ENCODE measurements at places on chromosomes 13 and 19.
A peak's percentile ranks its signal among the peaks of the same experiment; 100 is the strongest.

GRCh38 chr13:26699197-26699490 is 61.4 kb downstream of the GPR12 start:
- no peak for DNase-seq

DNA sequence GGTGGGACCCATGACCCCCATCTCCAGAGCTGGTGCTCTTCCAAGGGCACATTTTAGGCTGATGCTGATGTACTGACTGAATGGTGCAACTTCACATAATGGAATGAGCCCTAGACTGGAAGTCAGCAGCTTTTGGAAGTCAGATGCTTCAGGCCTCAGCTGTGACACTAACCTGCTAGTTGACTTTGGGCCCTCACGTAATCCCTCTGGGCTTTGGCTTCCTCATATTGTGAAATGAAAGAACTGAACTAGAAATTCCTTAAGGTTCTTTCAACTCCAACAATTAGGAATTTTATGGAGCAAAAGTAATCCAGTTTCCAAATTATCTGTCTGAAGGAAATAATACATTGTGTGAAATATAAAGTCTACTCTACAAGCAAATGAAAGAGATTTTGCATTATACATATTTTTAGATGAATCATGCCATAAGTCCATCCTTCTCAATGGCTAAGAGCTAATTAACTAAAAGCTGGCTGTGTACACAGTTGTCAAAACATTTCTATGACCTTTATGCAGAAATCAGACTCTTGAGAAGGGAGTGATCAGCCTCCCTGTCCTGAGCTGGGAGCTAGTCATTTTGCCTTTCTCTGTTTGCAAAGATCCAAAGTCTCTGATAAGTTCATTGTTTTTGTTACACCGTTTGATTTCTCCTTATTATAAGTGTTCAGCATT is 204.2 kb downstream of the DCLK1 start:
- no peak for DNase-seq

GRCh38 chr19:33407140-33407551 is 33.6 kb downstream of the CEBPG start:
- DNase-seq: no peak

GRCh38 chr13:52130641-52131040 is 1.8 kb upstream of the NEK5 start:
- no peak for DNase-seq

DNA sequence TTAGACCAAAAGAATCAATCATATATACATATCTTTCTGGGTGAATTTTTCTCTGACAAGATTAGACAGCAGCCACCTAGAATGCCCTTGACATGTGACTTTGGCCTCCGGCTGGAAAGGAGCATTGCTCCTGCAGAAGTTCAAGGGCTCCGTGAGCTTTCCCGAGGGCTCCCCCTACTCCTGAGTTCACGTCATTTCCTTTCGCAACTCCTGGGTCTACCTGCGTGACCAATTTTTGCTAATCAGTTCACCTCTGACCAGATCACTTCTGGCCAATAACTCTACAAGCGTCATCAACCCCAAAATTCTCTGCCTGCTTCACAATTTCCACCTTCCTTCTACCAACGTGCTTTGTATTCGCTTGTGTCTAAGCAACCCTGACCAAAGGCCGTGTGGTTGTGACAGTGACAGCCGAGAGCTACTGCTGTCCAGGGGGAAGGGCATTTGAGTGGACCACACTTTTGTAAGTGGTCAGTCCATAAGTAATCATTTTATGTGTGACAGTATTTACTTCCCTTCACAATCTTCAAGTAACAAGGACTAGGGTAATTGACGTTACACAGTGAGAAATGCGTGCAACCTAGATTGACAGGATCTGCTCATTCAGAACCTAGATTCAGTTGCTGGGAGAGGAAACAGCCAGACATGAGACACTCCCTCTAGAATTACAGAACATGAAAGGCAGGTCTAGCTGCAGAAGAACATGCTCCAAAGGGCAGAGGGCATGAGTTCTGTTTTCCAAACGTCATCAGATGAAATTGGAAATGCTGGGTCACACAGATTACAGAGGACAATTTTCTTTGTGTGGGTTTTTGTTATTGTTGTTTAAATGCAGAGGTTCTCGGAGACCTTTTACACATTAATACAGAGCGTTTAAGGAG is 145.9 kb upstream of the SPACA7 start:
- DNase-seq: no peak

DNA sequence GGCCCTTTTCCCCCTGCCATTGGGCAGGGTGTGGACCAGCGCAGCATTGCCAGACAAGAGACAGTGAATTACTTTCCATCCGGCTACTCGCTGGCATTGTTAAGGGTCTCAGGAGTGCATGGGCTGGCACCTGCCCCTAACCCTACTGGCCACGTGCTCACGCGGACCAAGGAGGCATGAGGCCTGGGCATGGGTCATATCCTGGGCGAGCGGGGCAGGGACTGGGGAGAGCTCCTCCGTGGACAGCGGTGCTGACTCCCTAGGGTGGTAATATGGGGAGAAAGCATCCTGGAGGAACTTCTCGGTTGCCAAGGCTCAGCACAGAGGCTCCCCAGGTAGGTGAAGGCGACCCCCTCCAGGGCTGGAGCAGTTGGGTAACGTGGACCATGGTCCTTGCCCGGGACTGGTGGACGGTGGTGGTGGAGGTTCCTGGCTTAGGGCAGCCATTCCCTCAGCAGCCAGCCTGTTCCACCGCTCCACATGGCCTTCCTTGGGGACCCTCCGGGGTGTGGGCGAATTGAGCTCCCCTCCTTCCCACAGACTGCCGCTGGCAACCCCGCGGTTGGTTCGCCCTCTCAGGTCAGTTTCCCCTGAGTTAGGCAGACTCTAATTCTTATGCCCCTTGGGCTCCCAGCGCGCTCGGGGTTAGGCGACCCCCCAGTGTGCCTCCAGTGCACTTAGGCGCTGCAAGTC is 465.1 kb downstream of the SLITRK5 start:
- no peak for DNase-seq

DNA sequence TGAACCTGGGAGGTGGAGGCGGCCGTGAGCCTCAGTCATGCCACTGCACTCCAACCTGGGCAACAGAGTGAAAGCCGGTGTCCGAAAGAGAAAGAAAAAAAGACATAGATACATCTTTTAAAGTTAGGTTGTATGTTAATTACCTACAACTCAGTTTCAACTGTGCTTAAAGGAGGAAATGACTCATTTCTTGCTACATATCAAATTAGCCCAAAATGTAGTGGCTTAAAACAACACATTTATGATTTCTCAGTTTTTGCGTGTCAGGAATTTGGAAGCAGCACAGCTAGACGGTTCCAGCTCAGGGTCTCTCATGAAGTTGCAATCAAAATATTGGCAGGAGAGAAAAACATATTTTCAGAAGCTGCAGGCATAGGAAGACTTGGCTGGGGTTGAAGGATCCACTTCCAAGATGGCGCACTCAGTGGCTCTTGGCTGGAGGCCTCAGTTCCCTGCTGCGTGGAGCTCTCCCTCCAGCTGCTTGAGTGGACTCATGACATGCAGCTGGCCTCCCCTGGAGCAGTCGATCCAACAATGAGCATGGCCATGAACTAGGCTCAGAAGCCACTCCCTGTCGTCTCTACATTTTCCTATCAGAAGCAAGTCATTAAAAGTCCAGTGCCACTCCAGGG is 7.1 kb downstream of the LDLR start:
- peak; percentile 19 for DNase-seq

GRCh38 chr13:48808683-48809082 is 155.0 kb downstream of the CYSLTR2 start:
- DNase-seq: no peak

- no peak for DNase-seq
Measured at GRCh38 chr19:18156841-18157464, 4.0 kb downstream of the PIK3R2 start.

- DNase-seq: no peak
Measured at GRCh38 chr13:26513931-26514330, 43.6 kb upstream of the WASF3 start.

- peak; percentile 13 for DNase-seq
Measured at GRCh38 chr13:40518481-40518882, 148.0 kb downstream of the FOXO1 start.

- DNase-seq: no peak
Measured at GRCh38 chr13:41231786-41232185, 31.6 kb downstream of the MTRF1 start.

- no peak for DNase-seq
Measured at GRCh38 chr13:73058432-73058735, 421 bp upstream of the KLF5 start.

DNA sequence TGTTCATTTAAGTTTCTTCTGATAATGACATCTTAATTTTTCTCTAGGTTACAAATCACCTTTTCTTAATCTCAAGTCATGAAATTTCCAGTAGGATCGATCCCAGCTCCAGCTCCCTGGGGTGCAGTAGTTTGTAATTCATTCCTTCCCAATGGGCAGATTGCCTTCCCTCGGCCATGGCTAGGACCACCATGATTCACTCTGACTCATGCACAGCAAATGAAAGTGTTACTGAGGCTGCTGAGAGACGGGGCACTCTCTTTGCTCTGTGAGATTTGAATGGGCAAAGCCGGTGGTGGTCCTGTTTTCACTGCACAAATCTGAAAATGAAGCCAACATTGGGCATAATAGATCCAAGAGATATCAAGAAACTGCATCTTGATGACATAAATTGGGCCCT is 202.8 kb upstream of the IRS2 start:
- no peak for DNase-seq

- peak; percentile 88 for DNase-seq
Measured at GRCh38 chr19:54231077-54231931, 8.5 kb upstream of the LILRB3 start.

DNA sequence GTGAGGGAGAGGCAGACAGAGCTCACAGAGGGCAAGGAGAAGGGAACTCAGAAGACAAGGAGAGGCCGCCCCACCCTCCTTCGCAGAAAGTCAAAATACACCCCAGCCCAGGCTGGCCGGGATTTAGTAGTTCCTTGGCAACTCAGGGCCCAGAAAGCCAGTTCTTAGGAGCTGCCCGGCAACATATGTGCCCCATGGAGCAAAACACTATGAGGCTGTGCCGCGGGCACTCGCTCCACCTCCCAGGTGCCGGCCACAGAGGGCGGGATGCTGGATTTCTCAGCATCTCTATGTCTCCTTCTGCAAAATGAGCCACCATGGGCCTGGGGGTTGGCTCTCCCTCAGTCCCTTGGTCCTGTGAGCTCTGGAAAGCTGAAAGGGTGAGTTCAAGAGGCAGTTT is 93.8 kb upstream of the CACNA1A start:
- DNase-seq: no peak

DNA sequence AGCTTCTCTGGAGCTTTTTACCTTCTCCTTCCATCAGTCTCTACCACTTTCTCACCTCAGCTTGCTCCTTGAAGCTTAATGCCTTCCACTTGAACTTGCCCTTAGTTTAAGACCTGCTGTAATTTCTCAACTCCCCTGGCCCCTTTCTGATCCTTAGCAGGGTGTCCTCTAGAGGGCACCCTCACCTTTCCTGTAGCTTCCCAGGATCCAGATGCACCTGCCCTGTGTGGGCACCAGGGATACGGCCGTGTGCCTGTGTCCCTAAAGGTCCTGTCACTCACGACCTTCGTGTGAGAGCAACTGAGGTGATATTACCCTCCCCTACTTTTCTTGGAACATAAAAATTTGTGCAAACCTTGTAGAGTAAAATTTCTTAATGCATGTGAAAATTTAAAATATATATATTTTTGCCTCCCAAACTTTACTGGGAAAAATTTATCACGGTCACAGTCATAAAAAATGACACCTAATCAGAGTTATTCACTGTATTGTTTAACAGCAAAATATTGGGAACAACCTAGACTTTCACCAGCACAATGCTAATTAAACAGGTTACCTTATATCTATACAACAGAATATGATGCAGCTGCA is 46.4 kb downstream of the PSG3 start:
- DNase-seq: no peak

- no peak for DNase-seq
Measured at GRCh38 chr13:54768214-54768613, 1739.6 kb downstream of the OLFM4 start.

DNA sequence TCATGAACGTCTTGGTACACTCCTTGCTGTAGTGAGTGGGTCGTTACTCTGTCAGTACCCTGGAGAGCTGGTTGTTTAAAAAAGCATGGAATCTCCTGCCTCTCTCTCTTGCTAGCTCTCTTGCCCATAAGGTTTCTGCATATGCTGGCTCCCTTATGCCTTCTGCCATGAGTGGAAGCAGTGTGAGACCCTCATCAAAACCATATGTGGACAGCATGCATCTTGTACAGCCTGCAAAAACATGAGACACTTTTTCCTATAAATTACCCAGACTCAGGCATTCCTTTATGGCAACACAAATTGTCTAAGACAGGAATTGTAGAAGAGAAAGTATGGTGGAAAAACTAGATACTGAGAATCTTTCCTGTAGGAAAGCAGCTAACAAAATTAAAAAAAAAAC is 516.3 kb downstream of the SLITRK6 start:
- DNase-seq: no peak

- DNase-seq: no peak
Measured at GRCh38 chr13:75256922-75257321, 225.0 kb downstream of the TBC1D4 start.

DNA sequence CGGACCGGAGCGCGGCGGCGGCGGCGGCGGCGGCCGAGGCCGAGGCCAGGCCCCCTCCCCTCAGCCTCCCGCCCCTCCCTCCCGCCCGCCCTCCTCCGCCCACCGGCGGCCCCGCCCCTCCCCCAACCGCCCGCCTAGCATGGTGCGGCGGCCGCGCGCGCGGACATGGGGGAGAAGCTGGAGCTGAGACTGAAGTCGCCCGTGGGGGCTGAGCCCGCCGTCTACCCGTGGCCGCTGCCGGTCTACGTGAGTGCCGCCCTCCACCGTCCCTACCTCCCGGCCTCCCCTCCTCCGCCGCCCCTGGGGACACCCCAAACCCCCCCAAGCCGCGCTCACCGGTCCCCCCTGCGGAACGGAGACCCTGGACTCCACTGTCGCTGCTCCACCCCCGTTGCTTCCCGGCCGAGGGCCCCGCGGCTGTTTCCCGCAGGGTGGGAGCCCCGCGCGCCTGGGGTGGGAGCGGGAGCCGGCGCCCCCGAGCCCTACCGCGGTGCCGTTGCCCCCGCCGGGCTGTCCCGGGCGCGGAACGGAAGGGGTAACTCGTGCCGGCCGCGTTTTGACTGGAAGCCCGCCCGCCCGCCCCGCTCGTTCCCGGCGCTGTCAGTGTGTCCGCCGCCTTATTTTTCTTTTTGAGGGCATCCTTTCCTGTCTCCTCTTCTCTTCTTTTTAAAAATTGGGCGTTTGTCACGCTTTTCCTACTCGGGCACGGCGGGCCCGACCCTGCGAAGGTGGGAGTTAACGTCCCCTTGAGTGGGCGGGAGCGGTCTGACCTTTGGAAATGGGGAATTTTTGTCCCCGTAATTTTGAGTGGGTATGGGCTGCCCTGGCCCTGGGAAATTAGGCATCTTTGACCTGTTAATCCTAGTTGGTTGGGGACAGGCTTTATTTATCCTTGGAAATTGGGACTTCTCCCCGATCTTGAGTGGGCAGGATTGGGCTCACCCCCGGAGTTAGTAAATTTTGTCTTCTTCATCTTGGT is 576 bp downstream of the DOT1L start:
- DNase-seq: no peak
